ENCODE measurements at places on chromosomes 6 and 20.

GRCh38 chr20:58669287-58670006 is 18.4 kb downstream of the STX16 start:
- DNase-seq, result no peak

DNA sequence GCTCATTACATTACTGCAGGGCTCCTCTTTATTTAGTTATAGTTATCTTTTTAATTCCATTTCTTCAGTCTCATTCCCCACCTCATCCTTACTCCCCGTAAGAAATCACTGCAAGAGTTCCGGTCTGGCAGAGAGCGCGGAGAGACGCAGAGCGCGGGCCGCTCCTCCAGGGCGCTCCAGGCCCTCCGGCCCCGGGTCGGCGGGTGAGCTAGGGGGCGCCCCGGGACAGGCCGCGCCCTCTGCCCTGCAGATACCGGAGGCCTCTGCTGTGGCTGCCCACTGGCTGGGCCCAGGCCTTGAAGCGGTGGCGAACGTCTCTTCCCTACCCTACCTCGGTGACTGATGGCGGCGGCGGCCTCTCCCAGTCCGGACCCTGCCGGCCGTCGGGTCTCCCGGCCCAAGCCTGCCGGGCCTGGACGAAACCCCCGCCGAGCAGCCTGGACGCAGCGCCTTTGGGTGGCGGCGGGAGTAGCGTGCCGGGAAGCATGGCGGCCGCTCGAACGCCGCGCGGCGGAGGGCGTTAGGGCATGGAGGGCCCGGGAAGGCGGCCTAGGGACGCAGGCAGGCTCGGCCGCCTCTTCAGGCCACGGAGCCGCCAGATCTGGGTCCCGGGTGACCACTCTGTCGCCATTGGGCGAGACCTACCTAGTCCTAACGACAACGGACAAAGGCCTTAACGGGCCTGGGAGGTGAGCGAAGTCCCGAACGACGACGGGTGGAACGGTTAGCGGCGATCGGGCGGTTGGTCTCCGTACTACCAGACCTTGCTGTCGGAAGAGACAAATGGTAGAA is 16.4 kb upstream of the HMGN4 start:
- DNase-seq, result peak; percentile 24

- no peak for DNase-seq
Observed at GRCh38 chr20:461254-462198, 807 bp downstream of the TBC1D20 start.

DNA sequence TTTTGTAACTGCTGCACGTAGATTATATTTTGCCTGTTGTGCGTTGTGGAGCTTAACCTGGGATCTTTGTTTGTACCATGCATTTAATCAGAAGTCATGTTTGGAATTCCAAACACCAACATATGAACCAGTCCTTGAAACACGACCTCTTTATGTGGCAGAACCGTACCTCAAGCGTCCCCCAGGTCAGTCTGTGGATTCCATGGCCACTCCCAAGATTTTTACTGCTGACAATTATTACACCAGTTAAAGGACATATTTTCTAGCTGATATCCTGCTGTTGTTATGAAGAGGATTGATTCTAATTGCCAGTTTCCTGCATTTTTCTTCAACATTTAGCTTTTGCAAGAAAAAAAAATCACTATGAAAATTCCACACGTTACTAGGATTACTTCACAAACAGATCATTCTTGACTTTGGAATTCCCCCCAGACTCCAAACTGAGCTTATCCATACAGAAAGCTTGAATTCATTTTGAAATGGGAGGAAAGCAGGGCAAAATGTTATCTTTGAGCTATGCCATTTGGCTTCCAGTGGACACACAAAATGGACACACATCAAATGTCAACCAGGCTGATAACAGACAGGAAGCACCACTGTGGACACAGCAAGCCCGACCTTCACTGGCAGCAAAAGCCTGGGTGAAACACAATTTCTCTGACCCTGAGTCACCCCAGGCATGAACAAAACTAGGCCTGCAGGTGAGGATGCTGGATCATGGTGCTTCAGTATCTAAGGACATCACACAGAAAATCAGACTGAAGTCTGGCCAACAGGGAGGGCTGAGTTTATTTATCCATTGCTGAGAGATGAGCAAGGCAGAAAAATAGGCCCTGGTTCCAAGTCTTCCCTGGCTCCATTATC is 542.9 kb upstream of the JAG1 start:
- DNase-seq, result no peak

GRCh38 chr20:36501367-36502006 is 39.8 kb upstream of the MYL9 start:
- DNase-seq, result no peak

DNA sequence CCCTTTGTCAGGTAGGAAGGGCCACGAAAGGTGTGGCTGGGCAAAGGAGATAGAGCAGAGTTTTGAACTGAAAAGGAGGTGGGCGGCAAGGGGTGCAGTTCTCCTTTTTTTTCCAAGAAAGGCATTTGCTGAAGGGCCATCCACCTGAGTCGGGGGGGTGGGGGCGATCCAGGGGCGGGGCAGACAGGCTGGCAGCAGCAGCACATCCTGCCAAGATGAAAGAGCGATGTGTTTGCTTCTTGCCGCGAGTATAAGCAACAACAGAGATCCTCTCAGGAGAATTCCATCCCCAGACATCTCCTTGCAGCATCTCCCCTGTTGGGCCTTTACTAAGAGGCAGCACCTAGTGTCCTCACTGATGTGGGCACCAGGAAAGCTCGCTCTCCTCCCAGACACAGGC is 516.5 kb downstream of the CD83 start:
- no peak for DNase-seq

- DNase-seq, result no peak
Observed at GRCh38 chr6:24743944-24744335, 25.0 kb upstream of the C6orf62 start.

DNA sequence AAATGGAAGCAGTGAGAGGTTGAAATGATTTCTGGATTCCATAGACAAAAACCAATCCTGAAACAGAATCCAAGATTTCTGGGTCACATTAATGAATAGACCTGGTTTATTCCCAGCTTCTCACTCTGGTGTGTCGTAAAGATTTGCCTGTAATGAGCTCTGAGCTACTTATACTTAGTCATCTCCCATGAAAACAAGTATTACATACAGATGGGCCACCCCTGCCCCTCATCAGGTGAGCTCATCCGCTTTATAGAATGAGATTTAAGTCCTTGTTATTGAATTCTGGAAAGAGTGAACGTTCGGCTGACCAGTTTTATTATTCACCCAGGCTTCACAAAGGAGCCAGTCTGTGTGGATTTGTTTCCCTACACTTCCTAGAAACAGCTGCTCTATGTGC is 47.1 kb upstream of the TMEM181 start:
- DNase-seq, result no peak

DNA sequence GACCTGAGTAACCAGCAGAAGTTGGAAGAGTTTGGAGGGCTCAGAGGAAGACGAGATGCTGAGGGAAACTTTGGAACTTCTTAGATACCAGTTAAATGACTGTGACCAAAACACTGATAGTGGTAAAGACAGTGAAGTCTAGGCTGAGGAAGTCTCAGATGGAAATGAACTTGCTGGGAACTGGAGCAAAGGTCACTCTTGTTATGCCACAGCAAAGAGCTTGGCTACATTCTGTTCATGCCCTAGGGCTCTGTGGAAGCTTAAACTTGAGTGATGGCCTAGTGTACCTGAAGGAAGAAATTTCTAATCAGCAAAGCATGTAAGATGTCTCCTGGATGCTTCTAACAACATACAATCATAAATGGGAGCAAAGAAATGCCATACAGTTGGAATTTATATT is 24.7 kb downstream of the WDR27 start:
- no peak for DNase-seq

- DNase-seq, result no peak
Observed at GRCh38 chr20:58213716-58214115, 14.7 kb downstream of the ANKRD60 start.

- DNase-seq, result no peak
Observed at GRCh38 chr6:29561606-29562181, 2.2 kb upstream of the UBD start.

- no peak for DNase-seq
Observed at GRCh38 chr6:168272415-168273325, 46.9 kb downstream of the DACT2 start.

GRCh38 chr6:109344226-109344625 is 38.0 kb downstream of the CD164 start:
- no peak for DNase-seq

All from stimulated activated CD4-positive, alpha-beta T cell treated with anti-CD3 and anti-CD28 coated beads, Interleukin-1b, Interleukin-23, amount 100 ng/mL, for 1 hour (primary cell).